Mucosa of gallbladder (tissue), 1 donor: ENCODE measurements at places on chromosomes 13 and 19.

- no peak for DNase-seq
Observed at GRCh38 chr13:107716241-107716640, 499.1 kb downstream of the LIG4 start.

DNA sequence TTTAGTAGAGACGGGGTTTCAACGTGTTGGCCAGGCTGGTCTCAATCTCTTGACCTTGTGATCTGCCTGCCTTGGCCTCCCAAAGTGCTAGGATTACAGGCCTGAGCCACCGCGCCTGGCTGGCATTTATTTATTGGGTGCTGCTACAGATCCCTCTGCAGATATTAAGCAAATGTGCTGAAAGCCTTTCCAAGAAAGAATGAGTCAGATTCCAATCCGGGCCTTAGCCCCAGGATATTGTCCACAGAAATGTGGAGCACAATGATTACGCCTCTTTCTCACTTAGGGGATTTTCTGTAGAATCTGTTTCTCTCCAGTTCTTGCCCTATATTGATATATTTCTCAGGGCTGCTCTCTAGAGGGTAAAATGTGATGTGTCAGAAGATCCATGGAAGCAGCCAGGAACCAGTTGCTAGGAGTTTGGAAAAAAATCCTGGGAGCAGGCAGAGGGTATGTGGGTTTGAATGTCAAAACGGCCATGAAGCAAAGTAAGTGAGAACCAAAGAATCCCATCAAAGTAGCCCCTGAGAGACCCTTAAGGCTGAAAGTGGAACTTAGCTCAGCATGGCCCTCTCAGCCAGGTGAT is 24.8 kb upstream of the IGFL4 start:
- no peak for DNase-seq

- DNase-seq: no peak
Observed at GRCh38 chr13:70523622-70524021, 415.4 kb upstream of the KLHL1 start.

DNA sequence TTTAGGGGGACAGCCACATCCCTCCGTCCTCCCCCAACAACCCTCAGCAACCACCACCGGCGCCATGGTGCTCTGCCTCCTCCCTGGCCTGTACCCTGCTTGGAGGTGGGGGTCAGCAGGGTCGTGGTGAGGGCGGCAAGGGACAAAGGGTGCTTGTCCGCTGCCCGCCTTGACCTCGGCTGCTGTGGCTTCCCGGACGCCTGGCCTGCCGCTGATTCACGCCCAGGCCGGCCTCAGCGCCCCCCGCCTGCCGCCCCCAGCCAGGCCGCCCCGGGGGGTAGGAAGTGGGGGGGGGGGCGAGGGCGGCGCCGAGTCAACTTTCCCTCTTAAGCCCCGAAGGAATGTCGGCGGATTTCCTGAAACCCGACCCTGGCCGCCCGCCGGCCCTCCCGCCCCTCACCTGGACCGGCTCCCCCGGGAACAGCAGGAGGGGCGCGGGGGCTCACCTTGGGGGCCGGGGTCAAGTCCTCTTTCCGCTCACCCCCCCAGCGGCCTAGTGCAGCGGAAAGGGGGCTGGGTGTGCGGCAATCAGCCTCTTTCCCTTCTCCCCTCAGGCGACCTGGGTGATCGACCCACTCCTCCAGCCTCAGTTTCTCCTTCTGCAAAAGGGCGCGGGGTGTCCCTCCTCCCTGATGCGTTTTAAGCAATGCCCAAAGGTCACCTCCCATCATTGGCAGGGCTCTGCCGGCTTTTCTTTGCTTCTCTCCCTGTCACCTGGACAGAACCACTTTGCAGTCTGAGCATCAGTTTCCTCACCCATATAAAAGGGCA is 1.9 kb upstream of the TMEM59L start:
- DNase-seq: no peak

GRCh38 chr19:18202778-18203407 is 949 bp downstream of the RAB3A start:
- DNase-seq: no peak

DNA sequence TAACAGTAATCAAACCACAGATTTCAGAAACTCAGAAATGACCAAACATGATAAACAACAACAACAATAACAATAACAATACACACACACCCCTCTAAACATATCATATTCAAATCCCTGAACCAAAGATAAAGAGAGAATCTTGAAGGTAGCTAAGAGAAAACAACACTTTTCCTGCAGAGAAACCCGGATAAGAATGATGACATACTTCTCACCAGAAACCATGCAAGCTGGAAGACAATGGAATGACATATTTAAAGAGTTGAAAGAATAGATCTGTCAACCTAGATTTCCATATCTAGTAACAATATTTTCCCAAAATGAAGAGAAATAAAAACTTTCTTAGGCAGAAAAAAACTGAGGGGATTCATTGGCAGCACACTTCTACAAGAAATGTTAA is 138.1 kb downstream of the LIG4 start:
- DNase-seq: no peak

DNA sequence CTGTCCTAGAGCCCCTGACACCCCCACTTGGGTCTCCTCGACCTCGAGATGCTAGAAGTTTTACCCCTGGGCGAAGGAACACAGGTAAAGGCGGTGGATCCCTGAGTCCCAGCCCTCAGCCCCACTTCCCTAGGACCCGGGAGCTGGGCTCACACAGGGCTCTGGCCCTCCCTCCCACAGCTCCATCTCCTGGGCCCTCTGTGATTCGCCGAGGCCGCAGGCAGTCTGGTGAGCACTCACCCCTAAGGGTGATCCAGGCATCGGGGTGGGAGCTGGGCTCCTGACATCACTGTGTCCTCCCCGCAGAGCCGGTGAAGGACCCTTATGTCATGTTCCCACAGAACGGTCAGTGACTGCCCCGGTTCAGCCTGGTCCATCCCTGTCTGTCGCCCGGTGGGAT is 8.3 kb downstream of the PLEKHG2 start:
- no peak for DNase-seq

DNA sequence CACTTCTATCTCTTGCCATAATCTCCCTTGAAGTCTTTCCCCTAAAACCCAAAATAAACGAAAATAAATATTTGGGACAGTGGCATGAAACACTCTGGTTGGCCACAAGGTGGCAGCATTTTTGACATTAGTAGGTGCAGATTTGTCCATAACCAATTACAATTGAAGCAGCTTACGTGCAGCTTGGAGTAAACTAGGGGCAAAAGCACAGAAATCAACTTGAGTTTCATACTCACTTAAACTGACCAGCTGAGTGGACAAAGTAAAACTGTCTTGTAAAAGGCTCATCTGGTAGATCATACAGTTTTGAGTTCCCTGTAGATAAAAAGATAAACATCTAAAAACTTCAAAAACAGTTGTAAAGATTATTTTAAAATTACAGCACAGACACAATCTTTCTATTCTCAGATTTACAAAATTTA is 18.8 kb downstream of the PDCD5 start:
- peak; percentile 22 for DNase-seq

GRCh38 chr13:49935171-49936074 is 717 bp downstream of the SPRYD7 start:
- peak; percentile 29 for DNase-seq

DNA sequence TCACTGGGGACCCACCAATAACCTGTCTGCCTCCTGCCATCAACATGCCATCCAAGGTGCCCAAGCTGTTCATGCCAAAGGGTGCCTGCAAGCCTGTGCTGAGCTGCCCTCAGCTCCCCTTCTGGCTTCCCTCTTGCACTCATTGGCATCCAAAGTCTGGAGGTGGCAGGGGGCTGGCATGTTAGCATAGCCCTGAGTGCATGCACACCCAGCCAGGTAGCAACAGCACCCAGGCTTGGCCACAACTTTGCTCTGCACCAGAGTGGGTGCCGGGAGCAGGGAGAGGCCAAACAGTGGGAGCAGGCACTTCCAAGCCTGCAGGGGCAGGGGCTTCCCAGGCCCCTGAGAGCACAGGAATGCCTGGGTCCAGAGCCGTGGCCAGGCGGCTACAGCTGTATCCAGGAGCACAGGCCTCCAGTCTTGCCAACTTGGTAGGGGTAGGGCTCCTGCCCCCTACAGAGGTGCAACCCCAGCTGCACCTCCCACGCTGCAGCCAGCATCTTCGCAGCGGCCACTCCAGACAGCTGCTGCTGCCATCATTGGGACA is 26.1 kb upstream of the TBC1D4 start:
- no peak for DNase-seq

- DNase-seq: no peak
Observed at GRCh38 chr19:31220540-31220939, 128.7 kb downstream of the TSHZ3 start.

- no peak for DNase-seq
Observed at GRCh38 chr13:105153611-105154010, 1381.9 kb downstream of the EFNB2 start.

DNA sequence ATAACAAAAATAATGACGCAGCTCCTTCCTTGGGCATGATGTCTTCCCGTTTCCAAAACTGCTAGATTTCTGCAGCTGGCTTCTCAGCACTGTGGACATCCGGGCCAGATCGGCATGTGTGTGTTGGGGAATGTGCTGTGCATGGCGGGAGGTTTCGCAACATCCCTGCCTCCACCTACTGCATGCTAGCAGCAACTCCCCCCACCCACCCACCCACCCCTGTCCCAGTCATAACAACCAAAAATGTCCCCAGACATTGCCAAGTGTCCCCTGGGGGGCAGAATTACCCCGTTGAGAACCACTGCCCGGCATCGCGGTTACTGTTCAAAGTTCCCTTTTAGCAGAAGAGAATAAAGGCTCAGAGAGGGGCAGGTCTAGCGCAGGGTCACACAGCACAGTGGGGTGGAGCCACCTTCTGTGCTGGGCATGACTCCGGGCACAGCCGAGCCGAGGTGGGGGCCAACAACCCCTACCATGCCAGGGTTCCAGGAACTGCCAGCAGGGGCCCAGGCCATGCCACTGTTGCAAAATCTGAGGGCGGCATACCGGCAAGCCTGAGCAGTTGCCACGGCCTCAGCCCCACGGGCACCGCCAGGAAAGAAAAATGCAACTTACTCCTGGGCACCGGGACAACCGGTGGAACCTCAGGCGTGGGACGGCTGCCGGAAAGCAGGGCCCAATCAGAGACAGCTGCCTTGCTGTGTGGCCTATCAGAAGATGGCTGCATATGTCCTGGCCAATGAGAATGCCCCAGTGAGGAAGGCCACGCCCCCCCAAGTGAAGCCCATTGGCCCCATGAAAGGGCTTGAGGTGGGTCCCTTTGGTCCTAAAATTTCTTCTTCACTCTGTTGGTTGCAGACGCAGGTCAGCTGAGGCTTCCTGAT is 22.5 kb upstream of the NFIC start:
- peak; percentile 85 for DNase-seq
